ENCODE measurements at places on chromosomes 12 and 14.
A peak's percentile ranks its signal among the peaks of the same experiment; 100 is the strongest.

DNA sequence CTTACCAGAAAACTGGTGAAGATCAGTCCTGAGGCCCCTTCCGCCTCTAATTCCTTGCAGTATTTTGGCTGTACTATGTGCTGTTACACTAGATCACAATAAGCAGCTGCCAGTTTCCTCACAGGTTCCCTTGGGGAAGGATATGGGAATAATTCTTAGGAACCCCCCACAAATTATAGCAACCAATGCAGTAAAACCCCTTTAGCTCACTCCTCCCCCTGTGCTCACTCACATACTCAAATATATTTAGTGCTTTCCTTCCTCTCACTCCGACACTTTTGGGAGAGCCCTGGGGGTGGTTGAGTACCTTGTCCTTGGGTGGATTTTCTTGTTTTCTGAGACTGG is 162.7 kb downstream of the ETV6 start:
- DNase-seq = no peak

DNA sequence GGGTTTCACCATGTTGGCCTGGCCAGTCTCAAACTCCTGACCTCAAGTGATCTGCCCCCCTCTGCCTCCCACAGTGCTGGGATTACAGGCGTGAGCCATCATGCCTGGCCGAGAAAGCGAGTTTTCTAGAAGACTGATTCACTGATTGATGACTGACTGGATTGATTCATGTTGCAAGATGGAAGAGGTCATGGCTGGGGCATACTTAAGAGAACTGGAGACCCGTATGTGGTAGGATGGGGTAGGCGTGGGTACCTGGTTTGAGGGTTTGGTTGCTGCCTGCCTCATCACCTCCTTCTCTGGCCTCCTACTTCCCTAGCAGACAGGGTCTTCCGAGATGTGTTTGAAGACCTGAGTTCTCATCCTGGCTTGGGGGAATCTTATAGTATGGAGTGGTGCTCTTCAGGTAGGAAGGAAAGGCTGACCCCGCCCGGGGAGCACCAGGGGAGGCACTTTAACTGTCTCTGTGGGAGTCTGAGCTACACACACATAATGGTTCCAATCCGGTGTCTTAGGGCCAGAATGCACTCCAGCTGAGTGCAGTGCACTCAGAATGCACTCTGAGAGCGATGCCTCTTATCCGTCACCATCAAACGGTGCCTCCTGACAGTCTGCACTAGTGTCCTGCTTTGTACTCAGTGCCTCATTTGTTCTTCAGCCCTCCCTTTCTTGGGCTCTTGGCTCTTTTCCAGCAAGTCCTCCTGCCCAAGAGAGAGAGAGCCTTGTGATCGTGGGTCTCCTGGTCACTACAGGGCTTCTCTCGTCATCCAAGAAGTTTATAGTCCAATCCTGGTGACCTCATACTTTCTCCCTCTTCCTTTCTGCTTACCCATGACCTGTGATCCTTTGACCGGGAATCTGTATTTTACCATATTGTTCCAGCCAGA is 19.7 kb downstream of the PLEKHG3 start:
- DNase-seq = peak; percentile 25

GRCh38 chr14:45526715-45527549 is 273.9 kb upstream of the MIS18BP1 start:
- peak; percentile 63 for DNase-seq

GRCh38 chr12:114682785-114683708 is 928 bp downstream of the TBX3 start:
- DNase-seq = no peak

DNA sequence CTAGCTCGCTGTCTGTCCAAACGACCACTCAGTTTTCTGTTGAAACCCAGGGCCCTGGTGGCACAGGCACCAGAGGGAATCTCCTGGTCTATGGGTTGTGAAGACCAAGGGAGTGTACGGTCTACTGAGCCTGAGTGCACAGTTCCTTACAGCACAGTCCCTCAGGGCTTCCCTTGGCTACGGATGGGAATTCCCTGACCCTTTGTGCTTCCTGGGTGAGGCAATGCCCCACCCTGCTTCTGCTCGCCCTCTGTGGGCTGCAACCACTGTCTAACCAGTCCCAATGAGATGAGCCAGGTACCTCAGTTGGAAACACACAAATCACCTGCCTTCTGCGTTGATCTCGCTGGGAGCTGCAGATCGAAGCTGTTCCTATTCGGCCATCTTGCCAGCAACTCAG is 22.6 kb downstream of the GPHN start:
- no peak for DNase-seq
